ENCODE measurements at places on chromosomes 3 and 15.
A peak's percentile ranks its signal among the peaks of the same experiment; 100 is the strongest.

GRCh38 chr3:72240531-72240930, 455.6 kb upstream of the PROK2 start:
- no peak for DNase-seq

DNA sequence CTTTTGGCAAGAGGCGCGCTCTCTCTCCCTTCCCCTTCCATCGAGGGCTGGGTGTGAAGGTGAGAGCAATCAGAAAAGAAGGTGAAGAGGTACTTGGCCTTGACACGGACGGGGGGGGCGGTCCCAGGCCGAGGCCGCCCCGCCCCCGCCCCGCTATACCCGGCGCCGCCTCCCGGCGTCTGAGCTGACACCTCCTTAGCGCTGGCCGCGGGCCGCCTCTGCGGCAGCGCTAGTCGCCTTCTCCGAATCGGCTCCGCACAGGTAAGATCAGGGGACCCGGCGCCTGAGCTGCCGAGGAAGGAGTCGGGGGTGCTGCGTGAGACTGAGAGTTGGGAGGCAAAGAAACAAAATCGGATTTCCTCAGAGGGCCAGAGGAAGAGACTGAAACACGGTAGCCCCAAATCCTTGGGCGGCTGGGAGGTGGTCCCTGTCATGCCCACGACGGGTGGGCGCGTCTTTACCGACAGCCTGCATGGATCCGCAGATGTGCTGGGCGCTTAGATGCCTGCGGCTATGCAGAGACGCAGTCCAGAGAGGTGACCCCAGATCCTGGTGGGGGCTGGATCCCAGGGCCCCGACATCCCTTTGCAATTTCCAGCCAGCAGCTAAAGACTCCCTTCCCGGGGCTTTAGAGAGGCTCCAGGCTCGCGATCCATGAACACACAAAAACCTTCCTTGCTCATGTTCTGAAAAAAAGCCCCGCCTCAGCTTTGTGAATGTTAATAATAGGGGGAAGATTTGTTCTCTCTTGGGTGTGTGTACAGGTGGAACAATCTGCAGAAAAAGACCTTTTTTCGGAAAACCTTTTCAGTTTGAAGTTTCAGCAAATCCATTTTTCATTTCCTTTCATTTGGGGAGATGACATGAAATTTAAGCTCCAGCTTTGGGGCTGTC, at the start of gene ENTPD3:
Gene ENTPD3, plus strand, starts transcription at position 184 of the 894 bp plus-strand sequence. CDS start 874 bp downstream, outside the sequence.
- DNase-seq: peak; percentile 25

DNA sequence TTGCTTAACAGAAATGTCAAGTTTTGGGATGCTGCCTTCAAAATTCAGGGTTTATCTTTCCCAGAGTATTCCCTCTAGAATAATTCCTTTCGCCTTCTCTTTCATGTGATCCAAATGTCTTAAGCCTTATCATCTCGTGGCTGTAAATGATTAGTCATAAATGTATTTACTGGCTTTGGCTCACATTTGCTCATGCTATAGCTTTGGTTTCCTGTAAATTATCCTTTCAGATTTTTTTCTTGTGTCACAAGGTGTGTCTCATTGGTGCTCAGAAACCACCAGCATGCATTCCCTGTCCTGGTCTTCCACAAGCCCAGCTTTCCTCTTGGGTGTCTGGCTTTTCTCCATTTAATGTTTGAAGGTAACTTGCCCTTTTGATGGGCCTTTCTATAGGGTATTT, 692.7 kb upstream of the ALCAM start:
- DNase-seq: no peak

DNA sequence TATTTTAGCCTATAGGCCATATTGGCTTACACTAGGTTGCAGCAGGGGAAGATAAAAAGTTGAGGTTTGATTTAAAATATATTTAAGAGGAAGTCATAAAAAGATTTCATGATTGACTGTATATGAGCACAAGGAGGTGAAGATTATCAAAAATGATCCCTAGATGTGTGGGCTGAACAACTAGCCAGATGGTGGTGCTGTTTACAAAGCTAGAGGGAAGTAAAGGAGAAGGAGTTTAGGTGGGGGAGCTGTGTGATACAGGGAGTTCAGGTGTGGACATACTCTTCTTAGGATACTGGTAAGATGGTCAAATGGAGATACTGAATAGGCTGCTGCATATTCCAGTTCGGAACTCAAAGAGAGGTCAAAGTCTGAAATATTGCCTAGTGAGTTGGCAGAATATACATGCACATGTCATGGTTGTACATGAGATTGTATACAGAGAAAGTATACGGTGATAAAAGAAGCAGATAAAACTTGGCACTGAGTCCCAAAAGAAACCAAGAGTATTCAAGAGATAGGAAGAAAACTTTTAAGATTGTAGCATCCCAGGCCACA, 727.8 kb downstream of the NLGN1 start:
- no peak for DNase-seq

GRCh38 chr3:138593488-138594149, 441 bp downstream of the CEP70 start:
- no peak for DNase-seq

DNA sequence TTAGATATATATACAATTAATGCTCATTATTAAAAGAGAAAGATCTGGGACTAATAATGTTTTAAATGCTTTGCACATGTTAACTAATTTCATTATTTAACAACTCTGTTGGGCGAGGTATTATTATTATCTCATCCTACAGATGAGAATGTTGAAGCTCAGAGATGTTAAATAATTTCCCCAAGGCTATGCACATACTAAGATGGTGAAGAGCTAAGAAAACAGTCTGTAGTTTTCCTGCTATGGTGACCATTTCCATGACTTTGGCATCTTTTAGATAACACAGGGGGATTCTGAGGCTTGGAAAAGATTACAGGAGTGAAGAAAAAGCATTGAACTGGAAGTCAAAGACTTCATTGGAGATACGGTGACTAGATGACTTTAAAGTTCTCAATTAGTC, 226.7 kb downstream of the ZMAT3 start:
- DNase-seq: no peak

DNA sequence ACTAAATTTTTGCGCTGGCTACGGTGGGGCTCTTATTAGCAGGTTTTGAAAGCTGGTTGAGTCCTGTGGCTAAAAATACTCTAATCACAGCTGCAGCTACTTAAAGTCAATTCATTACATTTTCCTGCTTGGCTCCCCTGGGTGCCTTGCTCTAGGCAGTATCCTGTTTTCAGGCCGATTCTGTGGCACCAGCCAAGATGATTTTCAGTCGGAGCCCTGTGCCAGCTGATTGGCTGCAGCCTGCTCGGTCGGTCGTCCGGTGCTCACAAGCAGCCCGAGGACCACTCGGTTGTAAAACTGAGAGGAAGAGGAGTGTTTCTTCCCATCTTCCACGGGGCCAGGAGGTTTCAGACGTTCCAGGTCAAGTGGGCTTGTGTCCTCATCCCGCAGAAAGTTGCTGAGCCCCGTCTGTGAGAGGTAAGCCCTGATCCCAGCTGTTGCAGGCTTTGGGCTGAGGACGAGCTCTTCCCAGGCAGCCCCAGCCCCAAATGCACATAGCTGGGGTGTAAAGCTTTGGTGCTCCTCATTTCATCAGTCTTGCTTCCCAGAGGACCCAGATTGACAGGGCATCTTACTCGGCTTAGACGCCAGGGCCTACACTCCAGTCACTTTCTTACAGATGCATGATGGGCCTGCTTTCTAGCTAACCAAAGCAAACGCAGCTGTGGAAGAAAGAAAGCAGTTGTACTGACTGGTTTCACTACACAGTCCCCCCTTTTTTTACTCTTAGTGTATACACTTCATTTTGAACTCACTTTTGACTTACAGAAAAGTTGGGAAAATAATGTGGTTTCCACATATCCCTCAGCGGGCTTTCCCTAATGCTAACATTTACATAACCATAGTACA, 15.9 kb downstream of the LYSMD4 start:
- peak; percentile 33 for DNase-seq

GRCh38 chr3:169923189-169923588, 11.8 kb downstream of the SAMD7 start:
- no peak for DNase-seq

DNA sequence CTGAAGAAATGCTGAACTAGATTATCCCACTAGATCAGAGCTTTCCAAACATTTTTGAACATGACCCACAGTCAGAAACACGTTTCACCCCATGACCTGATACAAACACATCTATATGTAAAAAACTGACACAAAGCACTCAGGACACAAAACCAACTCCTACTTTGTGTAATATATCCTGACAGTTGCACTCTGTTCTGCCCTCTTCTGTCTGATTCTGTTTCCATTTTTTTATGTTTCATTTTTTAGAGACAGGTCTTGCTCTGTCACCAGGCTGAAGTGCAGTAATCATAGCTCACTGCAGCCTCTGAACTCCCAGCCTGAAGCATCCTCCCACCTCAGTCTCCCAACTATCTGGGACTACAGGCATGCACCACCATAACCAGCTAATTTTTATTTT, 15.8 kb upstream of the RFTN1 start:
- DNase-seq: no peak

- DNase-seq: no peak
Measured at GRCh38 chr3:71247958-71248335, 335.6 kb downstream of the FOXP1 start.

- DNase-seq: no peak
Measured at GRCh38 chr3:30006111-30006510, 600.3 kb upstream of the TGFBR2 start.

All from GM12891 (cell line).